ENCODE measurements at places on chromosomes 5 and 9.
A peak's percentile ranks its signal among the peaks of the same experiment; 100 is the strongest.

GRCh38 chr5:171841984-171842776 is 56.6 kb downstream of the SMIM23 start:
- no peak for DNase-seq

- no peak for DNase-seq
Observed at GRCh38 chr5:16656561-16657191, 39.9 kb upstream of the RETREG1 start.

- no peak for DNase-seq
Observed at GRCh38 chr5:89901983-89902382, 507.6 kb downstream of the CETN3 start.

DNA sequence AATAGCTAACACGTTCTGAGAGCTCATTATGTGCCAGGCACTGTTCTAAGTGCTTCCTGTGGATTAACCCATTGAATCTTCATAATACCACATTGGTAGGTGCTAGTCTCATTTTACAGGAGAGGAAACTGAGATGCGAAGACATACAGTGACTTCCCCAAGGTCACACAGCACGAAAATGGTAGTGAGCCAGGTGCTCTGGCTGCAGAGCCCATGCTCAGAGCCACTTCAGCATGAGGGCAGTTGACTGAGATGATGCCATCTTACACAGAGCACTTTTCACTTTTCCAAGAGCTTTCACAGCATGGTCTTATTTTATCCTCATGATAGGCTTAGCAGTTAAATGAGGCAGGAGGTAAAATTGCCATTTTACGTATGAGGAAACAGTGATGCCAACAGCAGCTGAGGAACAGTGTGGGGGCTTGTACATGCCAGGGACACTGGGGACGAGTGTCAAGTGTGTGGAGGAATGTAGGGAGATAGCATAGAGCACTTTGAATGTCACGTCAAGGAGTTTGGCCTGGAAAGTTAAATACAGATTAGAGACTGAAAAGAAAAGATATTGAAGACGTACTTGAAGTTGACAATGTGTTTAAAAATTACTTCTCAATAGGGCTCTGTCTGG is 180.0 kb downstream of the KIF4B start:
- no peak for DNase-seq

DNA sequence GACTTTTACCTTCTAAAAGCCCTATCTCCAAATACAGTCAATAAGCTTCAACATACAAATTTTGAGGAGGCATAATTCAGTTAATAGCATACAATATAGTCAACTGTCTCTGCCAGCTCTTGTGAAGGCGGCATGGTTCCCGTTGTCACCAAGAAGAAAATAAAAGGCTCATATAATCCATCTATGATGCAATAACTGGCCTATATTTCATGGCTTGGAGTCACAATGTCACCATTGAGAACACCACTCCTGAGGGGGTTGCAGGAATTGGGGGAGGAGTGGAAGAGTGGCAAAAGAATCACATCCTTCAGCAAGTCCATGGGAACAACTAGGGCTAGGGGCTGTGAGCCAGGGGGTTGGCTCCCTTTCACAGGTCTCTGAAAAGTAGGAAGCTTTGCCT is 16.0 kb upstream of the ASTN2 start:
- DNase-seq = no peak

GRCh38 chr5:170266570-170267381 is 30.8 kb downstream of the LCP2 start:
- DNase-seq = no peak

DNA sequence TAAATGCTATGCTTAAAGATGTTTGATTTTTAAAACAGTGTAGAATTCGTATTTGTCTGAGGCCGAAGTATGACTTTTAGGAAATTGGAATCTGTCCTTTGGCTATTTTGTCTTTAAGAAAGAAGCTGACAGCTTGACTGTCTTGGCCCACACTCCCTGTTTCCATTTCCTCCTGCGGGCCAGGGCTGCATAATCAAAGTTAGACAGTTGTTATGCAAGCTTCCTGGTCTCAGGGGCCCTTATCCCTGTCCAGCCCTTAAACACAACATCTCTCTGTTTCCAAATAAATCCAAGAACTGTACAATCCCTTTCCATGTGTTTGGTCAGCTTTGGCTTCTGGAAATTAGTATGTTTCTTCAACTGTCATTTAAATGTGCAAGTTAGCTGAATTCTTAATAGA is 54.6 kb upstream of the ECM2 start:
- no peak for DNase-seq

DNA sequence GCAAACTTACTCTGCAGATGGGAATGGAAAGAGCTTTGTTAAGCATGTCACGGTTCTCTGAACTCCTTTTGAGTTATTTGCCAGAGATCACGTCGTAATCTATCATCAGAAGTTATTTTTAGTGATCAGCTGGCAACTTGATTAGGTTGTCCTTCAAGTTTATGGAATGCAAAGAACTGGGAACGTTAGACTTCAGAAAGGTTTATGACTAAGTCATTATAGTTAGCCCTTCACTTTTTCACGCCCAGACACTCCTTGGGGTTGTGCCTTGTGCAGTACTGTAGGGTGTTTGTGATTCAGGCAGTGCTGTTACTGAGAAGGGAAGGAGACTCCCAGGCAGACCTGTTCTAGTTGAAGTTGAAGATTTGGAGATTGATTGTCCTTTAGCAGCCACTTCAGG is 26.8 kb upstream of the PHF2 start:
- DNase-seq = no peak

DNA sequence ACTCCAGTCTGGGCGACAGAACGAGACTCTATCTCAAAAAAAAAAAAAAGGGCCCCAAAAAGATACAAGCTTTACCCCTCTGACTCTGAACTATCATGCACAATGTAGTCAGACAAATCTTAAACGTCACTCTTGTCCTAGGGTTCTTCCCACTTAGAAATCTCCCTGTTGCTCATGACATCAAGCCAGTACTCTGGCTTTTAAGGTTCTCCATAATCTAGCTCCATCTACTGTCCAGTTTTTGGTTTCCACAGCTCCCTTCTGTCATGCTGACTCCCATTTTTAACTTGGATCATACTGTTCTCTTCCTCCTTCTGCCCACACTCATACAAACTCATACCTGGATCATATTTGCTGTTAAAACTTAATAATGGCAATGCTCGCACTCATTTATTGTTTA is 156.7 kb upstream of the TLX3 start:
- no peak for DNase-seq

DNA sequence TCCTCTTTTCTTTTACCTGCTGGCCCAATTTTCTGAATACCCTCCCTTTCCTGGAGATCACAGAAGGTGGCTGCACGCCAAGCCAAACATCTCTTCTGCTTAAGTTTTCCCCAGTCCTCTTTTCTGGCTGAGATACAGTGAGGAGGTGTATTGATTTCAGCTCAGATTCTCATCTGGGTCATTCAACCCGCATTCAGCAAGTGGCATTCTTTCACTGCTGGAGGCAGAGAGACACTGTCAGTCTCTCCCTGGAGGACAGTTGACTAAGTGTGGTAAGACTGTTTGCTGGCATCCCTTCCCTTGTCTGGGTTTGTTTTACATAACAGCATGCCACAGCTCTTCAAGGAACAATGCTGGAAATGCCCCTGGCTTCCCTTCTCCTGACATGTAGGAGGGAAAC is 60.5 kb downstream of the GABRG2 start:
- no peak for DNase-seq

DNA sequence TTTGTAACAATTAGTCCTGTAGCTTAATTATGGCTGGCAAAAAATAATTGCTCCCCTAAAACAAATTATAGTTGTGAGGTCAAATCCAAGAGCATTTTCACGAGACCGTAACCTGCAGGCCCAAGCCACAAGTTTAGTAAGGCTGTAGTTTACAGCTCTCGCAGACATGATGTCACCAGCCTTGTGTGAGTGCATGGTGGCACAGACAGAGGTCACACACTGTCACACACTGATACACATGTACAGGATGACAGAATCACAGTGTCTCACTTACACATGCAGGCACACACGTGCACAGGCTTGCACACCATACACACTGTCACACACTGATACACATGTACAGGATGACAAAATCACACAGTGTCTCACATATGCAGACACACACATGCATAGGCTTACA is 518.8 kb downstream of the IRX1 start:
- no peak for DNase-seq

- no peak for DNase-seq
Observed at GRCh38 chr5:108148715-108149139, 233.2 kb downstream of the FBXL17 start.

DNA sequence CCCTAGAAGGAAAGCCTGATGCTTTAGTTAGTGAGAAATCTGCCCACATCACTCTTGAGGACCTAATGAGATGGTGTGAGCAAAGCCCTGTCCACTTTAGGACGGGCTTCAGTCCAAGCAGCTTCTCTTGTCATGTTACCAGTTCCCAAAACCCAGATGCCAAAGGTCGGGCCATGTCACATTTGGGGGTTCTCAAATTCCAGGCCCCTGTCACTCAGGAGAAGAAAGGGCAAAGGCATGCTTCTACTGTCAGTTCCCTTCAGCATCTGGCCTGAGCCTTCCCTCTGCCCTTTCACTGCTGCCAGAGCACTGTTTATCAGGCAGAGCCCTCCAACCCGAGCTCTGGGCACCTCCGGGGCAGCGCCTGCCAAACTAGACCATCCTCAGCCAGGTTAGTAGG is 556.0 kb downstream of the BNC2 start:
- DNase-seq = no peak

- no peak for DNase-seq
Observed at GRCh38 chr5:61465066-61465465, 133.0 kb downstream of the ZSWIM6 start.

- DNase-seq = no peak
Observed at GRCh38 chr5:32100230-32100629, 73.9 kb downstream of the GOLPH3 start.

DNA sequence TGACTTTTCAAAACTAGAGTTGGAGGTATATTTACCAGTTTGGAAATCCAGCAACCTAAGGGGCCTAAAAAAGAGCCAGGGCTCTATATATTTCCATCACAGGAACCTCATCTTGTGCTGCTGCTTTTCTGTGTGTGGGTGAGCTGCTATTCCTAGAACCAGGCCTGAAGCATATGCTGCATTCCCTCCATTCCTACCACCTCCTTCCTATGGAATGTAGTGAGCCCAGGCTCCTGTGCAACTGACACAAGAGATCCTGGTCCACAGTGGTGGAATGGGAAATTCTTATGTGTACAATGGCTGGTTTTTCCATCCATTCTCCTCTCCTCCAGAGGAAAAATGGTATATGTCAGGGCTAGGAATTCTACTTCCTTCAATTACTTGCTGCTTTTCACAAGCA is 39.1 kb downstream of the SPEF2 start:
- no peak for DNase-seq

- DNase-seq = no peak
Observed at GRCh38 chr5:8905021-8905420, 640.9 kb downstream of the SEMA5A start.

DNA sequence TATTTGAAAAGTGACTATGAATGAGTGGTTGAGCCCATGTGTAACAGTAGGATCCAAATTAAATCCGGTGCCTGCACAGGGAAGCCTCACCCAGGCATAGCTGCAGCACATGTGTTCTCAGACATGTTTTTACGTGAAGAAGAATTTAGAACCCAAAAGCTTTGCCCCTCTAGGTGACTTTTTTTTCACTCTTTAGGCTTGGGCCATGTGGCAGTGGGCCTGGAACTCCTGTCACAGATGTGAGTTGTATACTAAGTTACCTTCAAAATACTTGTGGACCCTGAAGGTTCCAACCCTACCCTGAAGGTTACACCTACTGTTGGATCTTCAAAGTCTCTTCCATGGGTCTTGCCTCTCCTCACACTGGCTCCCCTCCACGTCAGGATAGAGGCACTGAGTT is 146.6 kb downstream of the GAS1 start:
- DNase-seq = no peak

GRCh38 chr5:154541553-154541952 is 63.5 kb upstream of the HAND1 start:
- no peak for DNase-seq

DNA sequence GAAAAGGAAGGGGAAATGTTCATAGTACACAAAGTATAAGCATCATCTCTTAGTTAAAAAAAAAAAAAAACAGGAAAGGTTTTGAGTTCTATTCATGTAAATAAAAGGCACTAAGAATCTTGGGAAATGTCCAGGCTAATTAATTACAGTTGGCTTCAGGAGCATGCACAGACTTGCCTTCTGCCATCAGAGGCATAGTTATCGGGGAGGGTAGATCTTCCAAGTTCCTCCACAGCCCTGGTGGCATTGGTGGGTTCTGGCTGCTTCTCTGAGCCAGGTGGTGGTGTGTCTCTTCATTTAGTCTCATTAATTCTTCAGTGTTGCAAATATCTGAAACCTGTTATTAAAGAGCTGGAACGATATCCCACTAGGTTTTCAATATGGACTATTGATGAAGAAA is 85.2 kb downstream of the TMEM252 start:
- no peak for DNase-seq

- DNase-seq = no peak
Observed at GRCh38 chr5:4011943-4012342, 416.3 kb downstream of the IRX1 start.

- no peak for DNase-seq
Observed at GRCh38 chr9:8234316-8234715, 434.7 kb upstream of the DMAC1 start.

GRCh38 chr9:35664531-35665470 is at the start of gene ARHGEF39:
Gene ARHGEF39 (minus strand): TSS chr9:35665195. CDS start chr9:35665169, 26 bp downstream.
- DNase-seq = peak; percentile 45

DNA sequence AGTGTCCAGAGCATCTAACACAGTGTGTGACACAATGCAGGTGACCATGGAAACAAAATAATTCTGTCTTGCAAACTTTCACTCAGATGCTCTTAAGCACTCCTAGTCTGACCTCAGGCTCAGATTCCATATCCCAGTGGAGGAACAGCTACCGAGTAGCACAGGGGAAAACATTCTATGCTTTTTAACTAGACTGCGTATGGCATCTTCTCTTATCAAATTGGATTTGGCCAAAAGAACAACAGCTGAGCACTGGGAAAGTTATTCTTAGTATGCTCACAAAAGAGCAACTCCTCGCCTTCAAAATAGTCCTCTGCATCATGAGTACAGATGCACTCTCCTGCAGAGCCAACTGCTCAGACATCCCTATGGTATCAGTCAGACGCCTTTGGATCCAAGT is 528.2 kb upstream of the DAP start:
- no peak for DNase-seq

DNA sequence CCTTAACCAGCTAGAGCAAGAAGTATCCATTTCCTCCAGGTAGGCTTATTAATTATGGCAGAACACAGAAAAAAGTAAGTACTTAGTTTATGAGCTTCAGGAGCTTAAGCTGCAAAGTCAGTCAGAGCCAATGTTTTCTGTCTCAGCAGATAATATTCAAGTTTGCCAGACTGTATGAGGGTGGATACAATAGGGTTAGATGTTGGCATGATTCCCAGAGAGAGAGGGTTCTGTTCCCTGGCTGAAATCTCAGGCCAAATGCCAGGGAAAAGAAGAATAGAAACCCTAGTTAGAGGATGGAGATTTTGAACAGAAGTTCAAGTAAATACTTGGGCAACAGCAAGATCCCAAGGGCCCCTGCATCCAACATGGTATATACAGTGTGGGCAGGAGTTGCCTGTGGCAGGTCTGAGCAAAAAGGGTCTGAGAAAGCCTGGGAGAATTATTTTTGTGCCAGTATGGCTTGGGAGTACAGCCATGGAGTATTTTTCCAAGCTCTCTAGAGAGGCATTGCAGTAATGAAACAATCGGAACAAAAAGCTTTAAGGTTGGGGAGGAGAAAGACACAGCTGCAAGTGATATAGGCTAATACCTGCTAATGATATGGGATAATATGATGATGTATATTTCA is 31.0 kb upstream of the ISOC1 start:
- no peak for DNase-seq
